ENCODE measurements at places on chromosomes 5 and 9. TPM values are rescaled to one million over a fixed set of nuclear protein-coding genes. Genes with fewer than 3 reads are reported as not detected.

TMEM232 gene
- total RNA-seq: 0.24 TPM

PCDHB8 gene
- total RNA-seq: 0.25 TPM

CRB2 gene
- 0.06 TPM for total RNA-seq

HINT2 gene
- total RNA-seq: 73.1 TPM

IFNA13 gene
- not detected for total RNA-seq

RGS3 gene
- 26.8 TPM for total RNA-seq

PCDHGA5 gene
- total RNA-seq: 0.07 TPM

NR6A1 gene
- total RNA-seq: 1.9 TPM

COQ4 gene
- 51.3 TPM for total RNA-seq

C5 gene
- 14.2 TPM for total RNA-seq

IFNB1 gene
- total RNA-seq: not detected

FGD3 gene
- total RNA-seq: 0.23 TPM

FCN1 gene
- not detected for total RNA-seq

All from A549 treated with DMSO at 1 μM for 4 hours (cell line).